ENCODE measurements at places on chromosomes 11 and 22.

GRCh38 chr11:69476509-69476961 is 4.9 kb upstream of the LINC01488 start:
- no peak overlapping the region for H3K27ac ChIP-seq
- no peak overlapping the region for H3K4me3 ChIP-seq
- DNase-seq: no peak
- H3K27me3 ChIP-seq: no peaks in the 10 kb centered on the region
- H3K4me1 ChIP-seq: peaks cover 25% of the 10 kb centered on the region
- no peaks in the 10 kb centered on the region for H3K36me3 ChIP-seq

GRCh38 chr11:11038352-11038751 is 180.5 kb upstream of the ZBED5 start:
- H3K27me3 ChIP-seq: no peaks in the 10 kb centered on the region
- no peak overlapping the region for H3K27ac ChIP-seq
- no peak overlapping the region for H3K4me3 ChIP-seq
- no peak for DNase-seq

DNA sequence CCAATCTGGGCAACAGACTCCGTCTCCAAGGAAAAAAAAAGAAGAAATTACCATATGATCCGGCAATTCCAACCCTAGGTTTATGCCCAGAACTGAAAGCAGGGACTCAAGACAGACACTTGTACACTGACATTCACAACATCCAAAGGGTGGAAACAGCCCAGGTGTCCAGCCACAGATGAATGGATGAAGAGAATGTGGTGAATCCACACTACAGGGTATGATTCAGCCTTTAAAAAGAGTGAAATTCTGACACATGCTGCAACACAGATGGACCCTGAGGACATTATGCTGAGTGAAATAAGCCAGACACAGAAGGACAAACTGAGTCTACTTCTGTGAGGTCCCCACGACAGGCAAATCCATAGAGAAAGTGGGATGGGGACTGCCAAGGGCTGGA is 43.9 kb downstream of the SGSM3 start:
- no peak overlapping the region for H3K27ac ChIP-seq
- no peaks in the 10 kb centered on the region for H3K4me1 ChIP-seq
- DNase-seq: no peak
- H3K4me3 ChIP-seq: no peak overlapping the region
- no peaks in the 10 kb centered on the region for H3K27me3 ChIP-seq

DNA sequence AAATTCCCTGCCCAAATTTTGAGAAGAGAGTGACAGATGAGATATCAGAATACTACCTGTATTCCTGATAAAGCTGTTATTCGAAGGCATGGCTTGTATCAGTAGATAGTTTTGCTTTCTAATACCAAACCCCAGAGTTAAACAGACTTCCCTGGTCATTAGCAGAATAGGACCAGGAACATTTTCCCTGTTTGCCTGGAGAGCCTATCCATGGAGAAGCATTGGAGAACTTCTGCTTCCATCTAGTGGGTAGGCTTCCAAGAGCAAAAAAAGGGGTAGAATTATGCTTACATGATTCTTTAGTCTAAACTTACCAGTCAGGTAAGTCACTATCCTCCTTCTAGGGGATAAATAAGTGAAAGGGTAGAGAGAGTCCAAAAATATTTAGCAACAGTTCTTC is 14.2 kb downstream of the PDE3B start:
- H3K4me3 ChIP-seq: no peak overlapping the region
- no peak overlapping the region for H3K27ac ChIP-seq
- H3K4me1 ChIP-seq: no peaks in the 10 kb centered on the region
- no peaks in the 10 kb centered on the region for H3K36me3 ChIP-seq

- no peaks in the 10 kb centered on the region for H3K36me3 ChIP-seq
- no peak overlapping the region for H3K4me3 ChIP-seq
- H3K4me1 ChIP-seq: peaks cover 21% of the 10 kb centered on the region
- H3K27ac ChIP-seq: peak overlapping the region; percentile 40
Measured at GRCh38 chr11:45079075-45079444, 67.4 kb upstream of the PRDM11 start.

DNA sequence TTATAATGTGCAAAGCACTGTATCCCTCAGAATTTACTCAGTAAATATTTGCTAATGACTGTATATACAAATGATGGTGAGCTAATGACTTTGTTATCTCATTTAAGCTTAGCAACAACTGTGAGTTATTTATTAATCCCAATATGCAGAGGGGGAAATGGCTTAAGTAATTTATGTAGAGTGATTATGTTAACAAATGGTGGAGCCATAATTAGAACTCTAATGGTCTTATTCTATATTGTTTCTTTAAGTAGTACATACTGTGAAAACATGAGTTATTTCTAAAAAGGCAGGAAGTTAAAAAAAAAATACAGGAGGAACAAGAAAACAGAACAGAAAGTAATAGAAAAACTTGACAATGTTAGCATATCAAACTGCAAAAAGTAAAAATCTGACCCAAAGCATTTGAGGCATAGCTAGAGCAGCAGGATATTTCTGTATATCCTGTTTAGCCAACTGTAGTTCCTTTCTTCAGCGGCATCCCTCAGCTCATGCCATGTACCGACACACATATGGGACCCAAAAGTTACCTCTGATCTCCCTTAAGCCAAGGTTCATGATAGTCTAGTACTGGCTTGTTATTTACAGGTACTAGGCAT is 94.2 kb downstream of the FCHSD2 start:
- peak overlapping the region; percentile 26 for H3K27ac ChIP-seq
- H3K36me3 ChIP-seq: no peaks in the 10 kb centered on the region
- no peaks in the 10 kb centered on the region for H3K4me1 ChIP-seq
- no peak for DNase-seq
- H3K4me3 ChIP-seq: no peak overlapping the region

DNA sequence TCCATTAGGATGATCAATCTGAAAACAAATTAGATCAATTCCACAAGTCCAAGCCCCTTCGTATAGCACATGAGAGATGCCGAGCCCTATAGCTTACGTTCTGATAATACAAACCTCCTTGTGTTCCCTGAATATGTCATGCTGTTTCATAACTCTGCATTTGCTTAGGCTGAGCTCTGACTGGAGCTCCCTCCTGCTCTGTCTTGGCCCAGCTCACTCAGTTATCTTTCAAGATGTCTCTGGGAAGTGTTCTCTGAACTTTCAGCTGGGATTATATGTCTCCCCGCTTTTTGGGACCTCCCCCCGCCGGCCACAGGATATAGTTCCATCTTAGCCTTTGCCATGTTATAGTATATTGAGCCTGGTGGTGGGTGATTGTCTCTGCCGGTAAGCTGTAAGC is 44.0 kb downstream of the FDX1 start:
- DNase-seq: no peak
- no peaks in the 10 kb centered on the region for H3K36me3 ChIP-seq
- H3K27me3 ChIP-seq: no peaks in the 10 kb centered on the region
- no peaks in the 10 kb centered on the region for H3K4me1 ChIP-seq
- no peak overlapping the region for H3K4me3 ChIP-seq
- H3K27ac ChIP-seq: no peak overlapping the region

DNA sequence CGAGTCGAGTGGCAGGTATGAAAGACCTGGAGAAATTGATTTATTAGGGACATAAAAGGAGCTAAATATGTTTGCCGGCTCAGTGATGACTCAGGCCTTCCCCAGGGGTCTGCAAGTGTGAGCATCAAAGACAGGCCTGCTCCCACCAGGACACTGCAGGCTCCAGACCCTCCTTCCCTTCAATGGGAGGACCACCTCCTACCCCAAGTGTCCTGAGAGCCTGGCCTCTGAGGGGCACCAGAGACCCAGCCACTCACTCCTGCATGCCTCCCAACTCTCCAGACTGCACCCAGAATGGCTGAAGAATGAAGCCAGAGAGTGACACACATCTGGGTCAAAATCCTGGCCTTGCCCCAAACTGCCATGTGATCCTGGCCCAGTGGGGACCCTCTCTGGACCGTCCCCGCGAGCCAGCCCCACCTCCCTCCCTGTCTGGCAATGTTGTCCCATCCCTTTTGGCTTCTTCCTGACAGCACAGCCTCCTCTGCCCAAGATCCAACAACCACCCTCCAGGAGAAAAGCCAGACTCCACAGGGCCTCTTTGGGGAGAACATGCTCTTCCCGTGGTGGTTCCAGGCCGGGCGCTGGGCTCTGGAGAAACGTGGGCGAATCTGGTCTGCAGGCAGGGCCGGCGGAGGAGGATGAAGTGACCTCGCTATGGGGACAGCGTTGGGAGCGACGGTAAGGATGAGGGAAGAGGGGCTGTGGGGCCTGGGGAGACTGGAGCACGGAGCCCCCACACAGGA is 36.2 kb downstream of the CYTH4 start:
- DNase-seq: no peak
- peaks cover 7% of the 10 kb centered on the region for H3K4me1 ChIP-seq
- H3K36me3 ChIP-seq: no peaks in the 10 kb centered on the region
- H3K4me3 ChIP-seq: no peak overlapping the region
- H3K27me3 ChIP-seq: no peaks in the 10 kb centered on the region
- H3K27ac ChIP-seq: no peak overlapping the region

DNA sequence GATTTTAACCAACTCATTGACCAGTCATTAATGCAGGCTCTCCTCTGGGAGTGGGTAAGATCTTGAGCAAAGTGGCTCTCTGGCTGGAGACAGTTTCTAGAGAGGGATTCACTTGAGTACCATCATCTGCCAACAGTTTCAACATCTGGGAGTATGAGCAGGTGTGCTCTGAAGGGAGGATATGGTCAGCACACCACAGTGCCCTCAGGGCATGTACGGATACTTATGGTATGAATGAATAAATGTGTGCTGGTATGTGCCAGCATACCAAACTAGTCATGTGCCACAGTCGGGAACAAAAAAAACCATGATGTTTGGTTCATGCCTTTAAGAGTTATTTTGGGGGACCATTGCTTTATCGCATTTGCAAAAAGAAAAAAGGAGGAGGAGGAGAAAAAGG is 1197.5 kb upstream of the TENM4 start:
- DNase-seq: no peak
- no peaks in the 10 kb centered on the region for H3K27me3 ChIP-seq
- no peak overlapping the region for H3K27ac ChIP-seq
